NB4 (cell line): ENCODE measurements at places on chromosomes 12 and 14.

DNA sequence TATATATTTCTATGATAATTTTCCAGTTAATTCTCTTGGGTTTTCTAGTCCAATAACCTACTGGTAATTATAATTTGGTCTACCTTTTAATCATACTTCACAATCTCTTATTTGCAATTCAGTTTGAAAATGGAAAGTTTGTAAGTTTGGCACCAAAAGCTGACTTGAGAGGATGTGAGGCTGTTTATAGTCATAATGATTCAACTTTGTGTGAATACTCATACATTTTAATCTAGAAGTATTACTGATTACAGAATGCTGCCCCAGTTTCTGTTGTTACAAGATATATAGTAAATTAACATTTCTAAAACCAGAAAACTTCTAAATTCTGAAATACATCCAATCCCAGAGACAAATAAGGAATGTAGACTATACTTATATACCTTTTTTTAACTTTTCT lies 158.2 kb downstream of the SLC38A4 start:
- no peak for DNase-seq

DNA sequence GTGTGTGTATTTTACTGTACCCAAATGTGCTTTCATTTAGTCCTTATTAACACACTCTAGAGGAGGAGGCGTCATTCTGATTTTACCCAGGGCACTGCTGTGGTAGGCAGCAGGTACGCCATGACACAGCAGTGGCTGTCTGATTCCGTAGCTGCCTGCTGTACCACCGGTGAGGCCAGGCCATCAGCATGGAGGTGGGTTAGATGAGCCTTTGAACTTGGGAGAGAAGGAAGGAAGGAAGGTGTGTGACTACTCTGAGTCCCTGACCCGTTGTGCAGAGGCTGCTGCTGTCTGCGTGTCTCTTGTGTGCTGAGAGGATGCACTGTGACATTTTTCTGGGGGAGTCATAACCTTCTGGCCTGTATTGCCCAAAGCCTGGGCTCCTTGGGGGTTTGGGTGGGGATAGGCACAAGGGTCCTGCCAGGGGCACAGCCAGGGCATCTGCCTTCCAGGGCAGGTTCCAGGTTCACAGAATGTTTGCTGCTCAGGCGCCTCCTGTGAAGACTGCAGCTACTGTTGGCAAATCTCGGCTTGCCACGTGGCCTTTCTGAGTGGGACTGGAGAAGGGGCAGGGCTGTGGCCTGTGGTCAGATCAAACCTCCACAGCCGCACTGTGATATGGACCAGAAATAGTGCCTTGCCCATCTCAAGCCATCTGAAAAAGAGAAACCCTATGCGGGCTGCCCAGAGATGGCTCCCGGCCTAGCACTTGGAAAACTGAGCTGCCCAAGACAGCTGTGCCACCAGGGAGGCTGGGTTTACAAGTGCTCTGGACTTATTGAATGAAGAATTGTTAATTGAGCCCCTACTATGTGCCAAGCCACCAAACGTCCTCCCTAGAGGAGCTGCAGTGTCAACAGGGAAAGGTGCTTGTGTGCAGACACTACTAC lies 47.1 kb downstream of the MLXIP start:
- no peak for DNase-seq

- DNase-seq: no peak
Measured at GRCh38 chr14:52333823-52334657, 19.9 kb downstream of the PTGER2 start.

DNA sequence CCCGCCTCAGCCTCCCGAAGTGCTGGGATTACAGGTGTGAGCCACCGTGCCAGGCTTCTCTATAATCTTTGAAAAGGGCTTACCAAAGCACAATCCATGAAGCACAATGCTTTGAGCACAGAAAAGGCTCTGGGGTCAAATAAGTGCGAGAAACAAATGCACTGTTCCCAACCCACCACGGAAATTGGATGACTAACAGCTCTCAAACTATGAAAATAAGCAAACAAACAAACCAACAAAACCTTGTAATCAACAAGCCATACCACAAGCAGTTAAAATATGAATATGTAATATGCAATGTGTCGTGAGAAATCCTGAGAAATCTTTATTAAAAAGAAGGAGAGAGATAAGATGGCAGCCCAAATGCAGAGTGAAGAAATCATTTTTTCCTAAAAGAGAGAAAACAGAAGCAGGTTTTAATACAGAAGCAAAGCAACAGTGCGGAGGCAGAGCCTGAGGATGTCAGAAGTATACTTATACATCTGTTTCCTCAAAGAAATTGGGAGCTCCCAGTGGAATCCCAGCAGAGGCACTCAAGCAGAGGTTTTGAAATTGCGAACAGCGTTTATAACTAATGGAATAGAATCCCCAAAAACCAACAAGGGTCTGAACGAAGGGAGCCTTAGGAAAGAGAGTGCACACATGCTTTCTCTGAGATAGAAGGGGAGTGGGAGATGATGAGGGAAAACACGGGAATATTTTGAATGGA lies 17.1 kb downstream of the SMCO2 start:
- DNase-seq: no peak

GRCh38 chr12:107642240-107642639 lies 43.4 kb upstream of the PWP1 start:
- no peak for DNase-seq

- peak; percentile 78 for DNase-seq
Measured at GRCh38 chr14:90253826-90254225, 2.5 kb upstream of the PSMC1 start.

DNA sequence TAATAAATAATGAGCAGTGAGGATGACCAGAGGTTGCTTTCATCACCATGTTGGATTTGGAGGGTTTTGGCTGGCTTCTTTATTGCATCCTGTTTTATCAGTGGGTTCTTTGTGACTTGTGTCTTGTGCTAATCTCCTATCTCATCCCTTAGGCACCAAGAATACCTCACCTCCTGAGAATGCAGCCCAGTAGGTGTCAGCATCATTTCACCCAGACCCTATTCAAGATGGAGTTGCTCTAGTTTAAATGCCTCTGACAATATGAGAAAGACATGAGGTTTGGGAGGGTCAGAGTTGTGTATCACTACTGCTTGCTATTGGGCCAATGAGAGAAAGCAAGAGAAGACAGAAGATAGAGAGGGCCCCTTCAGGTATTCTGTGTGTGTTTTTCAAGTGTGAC lies 592.2 kb downstream of the ETNK1 start:
- DNase-seq: peak; percentile 20

GRCh38 chr12:1855241-1855640 lies 34.9 kb downstream of the LRTM2 start:
- DNase-seq: no peak

DNA sequence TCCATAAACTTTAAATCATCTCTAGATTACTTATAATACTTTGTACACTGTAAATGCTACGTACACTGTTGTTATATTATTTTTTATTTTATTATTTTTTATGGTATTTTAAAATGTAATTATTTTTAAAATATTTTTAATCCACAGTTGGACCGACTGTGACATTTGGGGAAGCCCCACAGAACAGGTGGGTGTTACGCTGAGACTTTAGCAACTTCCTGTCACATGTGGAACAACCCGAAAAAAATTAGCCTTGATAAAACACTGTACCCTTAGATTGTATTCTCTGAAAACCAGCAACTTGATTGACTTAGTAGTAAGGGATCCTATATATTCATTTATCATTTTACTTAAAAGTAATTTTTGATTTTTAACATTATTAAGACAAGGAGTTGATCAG lies 1755.7 kb upstream of the SEL1L start:
- no peak for DNase-seq

DNA sequence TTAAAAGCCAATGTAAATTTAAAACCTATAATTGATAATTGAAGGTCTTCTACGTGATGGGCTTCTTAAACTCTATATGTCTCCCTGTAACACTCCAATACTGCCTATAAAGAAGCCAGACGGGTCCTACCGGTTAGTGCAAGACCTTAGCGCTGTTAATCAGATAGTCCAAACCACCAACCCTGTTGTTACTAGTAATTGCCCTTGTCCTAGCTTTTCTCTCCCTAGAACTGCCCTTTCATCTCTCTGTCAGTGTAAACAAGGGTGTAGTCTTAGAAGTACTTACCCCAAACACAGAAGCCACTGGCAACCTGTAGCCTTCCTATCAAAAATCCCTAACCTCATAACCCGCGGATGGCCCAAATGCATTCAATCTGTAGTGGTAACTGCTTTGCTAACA lies 243.0 kb upstream of the DIO3 start:
- DNase-seq: no peak

- DNase-seq: no peak
Measured at GRCh38 chr14:104586832-104587620, 7.5 kb downstream of the C14orf180 start.

DNA sequence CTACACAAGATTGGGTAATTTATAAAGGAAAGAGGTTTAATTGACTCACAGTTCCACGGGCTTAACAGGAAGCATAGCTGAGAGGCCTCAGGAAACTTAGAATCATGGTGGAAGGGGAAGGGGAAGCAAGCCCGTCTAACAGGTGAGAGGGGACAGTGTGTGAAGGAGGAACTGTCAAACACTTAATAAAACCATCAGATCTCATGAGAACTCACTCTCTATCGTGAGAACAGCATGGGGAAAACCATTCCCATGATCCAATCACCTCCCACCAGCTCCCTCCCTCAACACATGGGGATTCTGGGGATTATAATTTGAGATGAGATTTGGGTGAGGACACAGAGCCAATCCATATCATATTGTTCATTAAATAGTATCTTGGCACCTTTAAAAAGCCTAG lies 56.1 kb downstream of the EPS8 start:
- DNase-seq: no peak

- no peak for DNase-seq
Measured at GRCh38 chr12:100337727-100338126, 19.1 kb upstream of the SLC17A8 start.

DNA sequence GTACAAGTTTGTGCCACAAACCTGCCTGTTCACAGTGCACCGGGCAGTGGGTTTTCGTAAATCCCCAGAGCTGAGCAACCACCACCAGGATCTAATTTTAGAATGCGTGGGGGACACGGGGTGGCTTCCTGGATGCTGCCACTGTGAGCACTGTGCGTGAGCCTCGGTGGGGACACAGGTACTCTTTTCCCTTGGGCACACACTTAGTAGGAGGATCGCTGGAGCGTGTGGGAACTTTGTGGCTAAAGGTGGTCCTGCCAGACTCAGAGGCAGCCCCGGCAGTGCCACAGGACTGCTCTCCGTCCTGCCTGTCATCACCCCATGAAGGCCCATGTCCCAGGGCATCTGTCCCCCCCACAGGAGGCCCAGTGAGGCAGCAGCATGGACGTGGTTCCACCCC lies 21.1 kb downstream of the BTBD6 start:
- DNase-seq: no peak

GRCh38 chr12:1590221-1590979 lies 4.0 kb downstream of the FBXL14 start:
- no peak for DNase-seq

- no peak for DNase-seq
Measured at GRCh38 chr12:132337557-132337956, 8.2 kb upstream of the GALNT9 start.

- no peak for DNase-seq
Measured at GRCh38 chr12:78385541-78385940, 479.0 kb upstream of the SYT1 start.

DNA sequence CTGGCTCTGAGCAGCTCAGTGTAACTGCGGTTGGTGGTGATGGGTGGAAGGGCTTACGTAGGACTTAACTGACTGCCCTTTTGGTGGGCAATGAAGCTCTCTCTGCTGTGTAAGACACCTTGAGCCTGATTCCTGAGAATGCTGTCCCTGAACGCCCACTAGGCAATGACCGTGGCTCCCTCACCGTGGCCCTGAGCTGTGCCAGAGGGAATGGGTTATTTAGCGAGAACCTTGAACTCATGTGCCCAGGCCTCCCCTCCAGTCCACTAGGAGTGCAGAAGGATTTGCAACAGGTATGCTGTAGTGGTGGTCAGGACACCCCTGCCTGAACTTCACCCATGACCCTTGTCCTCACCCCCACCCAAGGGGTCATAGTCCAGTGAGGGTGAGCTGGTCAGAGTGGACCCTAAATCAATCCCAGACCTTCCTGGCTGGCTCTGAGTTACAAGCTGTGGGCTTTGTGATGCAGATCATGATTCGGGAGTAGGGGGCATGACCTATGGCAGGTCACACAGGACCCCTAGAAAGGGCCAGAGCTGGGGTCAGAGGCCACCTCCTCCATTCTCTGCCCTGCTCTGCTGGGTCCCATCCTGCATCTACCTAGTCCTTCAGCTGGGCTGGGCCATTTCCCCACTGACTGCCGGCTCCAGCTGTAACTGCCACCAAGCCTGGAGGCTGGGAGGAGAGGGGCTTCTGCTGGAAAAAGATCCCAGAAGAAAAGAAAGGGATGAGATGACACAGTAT lies 14.5 kb upstream of the ANKRD33 start:
- no peak for DNase-seq

GRCh38 chr14:81401420-81402122 lies 1.4 kb upstream of the STON2 start:
- DNase-seq: peak; percentile 72

DNA sequence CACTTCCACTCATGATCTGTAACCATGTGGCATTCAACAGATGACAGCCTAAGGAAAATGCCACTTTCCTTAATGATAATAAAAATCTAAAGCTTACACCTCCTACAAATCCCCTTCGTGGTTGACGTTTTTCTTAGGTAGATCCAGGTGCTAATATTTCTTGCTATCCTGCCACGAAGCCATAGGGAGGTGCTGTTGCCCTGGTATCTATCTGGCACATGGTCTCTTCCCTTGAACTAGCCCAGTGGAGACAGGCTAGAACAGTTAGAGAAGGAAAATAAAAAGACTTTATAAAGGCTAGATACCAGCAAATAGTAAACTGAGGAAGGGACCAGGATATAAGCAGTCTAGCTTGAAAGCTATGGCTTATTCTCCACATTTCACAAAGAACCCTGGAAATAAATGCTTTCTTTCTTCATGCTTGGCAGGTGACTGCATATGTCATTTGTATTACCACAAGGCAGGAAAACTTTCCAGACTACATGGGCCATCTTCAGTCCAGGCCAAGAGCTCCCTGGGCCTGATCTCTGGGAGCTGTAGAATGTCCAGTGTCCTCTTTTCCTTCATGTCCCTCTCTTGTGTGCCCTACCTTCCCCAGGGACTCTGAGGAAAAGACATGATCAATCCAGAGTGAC lies 15.3 kb downstream of the SPIC start:
- DNase-seq: peak; percentile 56

GRCh38 chr14:106875503-106875902 lies 1349.1 kb downstream of the TMEM121 start:
- DNase-seq: peak; percentile 69

GRCh38 chr12:24820872-24821271 lies 128.0 kb downstream of the BCAT1 start:
- no peak for DNase-seq

- DNase-seq: no peak
Measured at GRCh38 chr12:21993438-21993981, 52.3 kb upstream of the ABCC9 start.

DNA sequence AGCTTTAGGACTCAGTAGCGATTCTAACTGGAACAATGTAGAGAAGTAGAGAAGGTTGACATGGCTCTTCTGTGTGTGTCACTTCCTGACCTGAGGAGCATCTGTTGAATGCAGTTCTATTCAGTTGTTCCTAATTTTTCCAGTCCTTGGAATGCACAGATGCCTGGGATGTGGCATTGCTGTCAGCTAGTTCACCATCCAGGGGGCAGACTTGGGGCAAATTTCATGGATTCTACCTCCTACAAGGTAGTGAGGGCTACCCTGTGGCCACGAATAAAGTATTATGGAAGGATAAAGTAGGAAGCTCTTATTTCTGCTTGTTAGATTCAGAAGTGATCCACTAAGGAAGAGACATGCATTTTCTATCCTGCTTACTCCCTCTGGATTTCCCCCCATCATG lies 74.4 kb upstream of the GPATCH2L start:
- DNase-seq: no peak

GRCh38 chr12:4172999-4173398 lies 100.6 kb upstream of the CCND2 start:
- DNase-seq: no peak
